ENCODE measurements at places on chromosomes 2 and 18. TPM values are rescaled to one million over a fixed set of nuclear protein-coding genes. Genes with fewer than 3 reads are reported as not detected.

SLC9A2 gene
- polyA plus RNA-seq = 0.34 TPM

DNA sequence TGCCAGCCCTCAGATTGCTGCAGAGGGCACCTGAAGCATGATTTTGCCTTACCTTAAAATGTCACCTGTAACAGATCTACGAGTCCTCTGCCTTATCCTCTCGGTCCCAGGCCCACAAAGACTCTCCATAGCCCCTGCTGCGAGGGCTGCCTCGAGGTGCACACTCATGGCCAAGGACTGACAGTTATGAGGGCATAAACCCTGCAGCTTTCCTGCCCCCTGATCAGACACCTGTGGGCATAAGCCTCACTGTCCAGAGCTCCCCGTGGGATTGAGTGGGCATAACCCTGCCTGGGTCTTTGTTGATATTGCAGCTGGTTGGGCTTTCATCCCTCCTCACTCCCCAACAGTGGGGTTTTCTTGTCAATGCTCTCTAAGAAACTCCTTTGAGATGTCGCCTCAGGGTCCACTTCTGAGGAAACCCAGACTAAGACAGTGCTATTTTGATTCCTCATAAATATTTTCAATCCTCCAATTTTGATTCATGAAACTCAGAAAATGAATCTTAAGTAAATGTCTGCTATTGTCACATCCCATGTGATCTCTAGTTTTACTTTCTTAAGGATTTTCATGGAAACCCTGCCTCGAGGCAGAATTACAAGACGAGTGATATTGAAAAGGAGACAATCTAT is 108.5 kb upstream of the NCK2 start:
- no peak for DNase-seq

DNA sequence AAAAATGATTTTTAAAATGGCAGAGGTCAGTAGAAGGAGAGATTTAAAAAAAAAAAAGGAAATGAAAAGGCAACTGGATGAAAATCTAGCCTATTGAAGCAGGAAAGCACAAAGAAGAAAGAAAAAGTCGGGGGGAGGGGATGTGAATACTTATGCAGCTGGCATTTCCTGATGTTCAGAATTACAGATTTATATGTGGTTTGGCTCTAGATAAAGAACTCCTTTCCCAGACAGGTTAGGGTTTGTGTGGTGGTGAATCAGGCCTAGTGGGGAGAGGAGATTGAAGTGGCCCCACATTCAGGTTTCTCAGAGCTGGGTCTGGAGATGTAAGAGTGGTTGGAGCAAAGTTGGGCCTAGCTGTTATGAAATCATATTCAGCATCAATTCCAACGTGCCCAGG is 394.4 kb downstream of the FIGN start:
- no peak for DNase-seq

GRCh38 chr2:217789736-217790181 is 213.0 kb downstream of the TNS1 start:
- DNase-seq = no peak

DNA sequence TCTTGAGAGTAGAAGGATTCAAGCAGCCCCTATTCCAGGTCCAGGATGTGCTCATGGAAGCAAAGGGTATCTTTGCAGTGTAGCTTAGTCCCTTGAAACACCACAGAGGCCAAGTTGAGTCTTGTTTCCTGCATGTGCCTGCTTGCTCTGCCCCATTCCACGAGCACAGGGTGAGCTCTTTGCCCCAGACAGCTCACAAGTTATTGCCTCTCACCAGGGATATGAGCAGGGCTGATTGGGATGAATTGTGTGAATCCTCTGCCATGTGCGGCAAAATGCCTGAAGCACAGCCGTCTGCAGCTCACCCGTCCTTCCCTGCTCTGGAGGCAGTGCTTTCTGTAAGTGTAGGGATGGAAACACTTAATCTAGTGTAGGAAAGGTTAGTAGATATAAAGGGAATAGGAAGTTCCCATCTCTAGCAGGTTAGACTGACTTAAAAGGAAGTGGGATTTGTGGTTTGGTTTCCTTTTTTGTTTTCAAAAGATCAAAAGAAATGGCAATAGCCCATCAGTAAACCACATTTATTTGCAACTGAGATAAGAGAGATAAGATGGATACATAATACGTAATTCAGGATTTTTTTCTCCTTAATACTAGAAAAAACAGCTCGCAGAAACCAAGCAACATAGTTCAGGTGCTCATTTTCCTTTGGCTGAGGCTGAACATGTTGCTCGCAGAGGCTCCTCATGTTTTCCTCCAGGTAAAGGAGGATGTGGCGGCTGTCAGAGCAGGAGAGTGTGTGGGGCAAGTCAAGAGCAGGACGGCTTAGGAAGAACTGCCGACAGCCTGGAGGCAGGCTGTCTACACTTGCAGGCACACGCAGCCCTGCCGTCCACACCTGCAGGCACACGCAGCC is 41.4 kb downstream of the TMEM182 start:
- no peak for DNase-seq

DNA sequence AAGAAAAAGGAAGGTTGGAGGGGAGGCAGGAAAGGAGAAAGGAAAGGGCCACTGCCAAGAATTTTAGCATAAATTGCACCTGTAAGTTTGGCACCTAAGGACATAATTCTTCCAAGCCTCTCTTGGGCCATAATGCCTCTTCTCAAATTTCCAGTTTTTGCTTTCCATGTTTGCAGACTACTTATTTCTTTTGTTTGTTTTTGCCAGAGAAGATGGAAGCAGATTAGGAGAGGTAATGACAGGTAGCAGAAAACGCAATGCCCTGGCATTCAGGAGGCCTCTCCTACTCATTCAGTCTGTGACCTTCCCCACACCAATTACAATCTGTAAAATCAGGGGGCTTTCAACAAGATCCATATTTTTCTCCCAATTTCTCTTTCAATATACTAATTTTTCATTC is 56.8 kb downstream of the MRPL33 start:
- no peak for DNase-seq

DNA sequence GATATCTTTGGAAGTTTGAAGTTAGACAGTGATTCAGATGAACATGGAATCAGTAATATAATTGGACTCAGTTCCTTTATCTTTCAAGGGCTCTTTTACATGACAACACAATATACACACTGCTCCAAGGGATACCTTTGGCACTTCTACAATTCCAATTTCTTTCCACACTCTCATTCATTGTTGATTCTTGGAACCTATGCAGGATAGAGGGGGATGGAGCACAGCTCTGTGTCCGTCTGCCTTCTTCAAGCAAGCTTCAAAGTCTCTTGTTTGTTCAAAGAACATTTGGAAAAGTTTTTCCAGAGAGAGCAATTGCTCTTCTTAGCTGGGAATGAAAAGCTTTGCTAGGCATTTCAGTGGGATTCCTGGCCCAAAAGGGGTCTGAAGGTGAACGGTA is 276.2 kb upstream of the ZEB2 start:
- DNase-seq = peak; percentile 55

GRCh38 chr2:219995991-219996765 is 368.7 kb downstream of the SLC4A3 start:
- peak; percentile 68 for DNase-seq

- DNase-seq = peak; percentile 85
Observed at GRCh38 chr2:165450156-165450555, 19.3 kb upstream of the CSRNP3 start.

All from muscle of leg (tissue), 16 donors.